ENCODE measurements at places on chromosomes 12 and 14.

DNA sequence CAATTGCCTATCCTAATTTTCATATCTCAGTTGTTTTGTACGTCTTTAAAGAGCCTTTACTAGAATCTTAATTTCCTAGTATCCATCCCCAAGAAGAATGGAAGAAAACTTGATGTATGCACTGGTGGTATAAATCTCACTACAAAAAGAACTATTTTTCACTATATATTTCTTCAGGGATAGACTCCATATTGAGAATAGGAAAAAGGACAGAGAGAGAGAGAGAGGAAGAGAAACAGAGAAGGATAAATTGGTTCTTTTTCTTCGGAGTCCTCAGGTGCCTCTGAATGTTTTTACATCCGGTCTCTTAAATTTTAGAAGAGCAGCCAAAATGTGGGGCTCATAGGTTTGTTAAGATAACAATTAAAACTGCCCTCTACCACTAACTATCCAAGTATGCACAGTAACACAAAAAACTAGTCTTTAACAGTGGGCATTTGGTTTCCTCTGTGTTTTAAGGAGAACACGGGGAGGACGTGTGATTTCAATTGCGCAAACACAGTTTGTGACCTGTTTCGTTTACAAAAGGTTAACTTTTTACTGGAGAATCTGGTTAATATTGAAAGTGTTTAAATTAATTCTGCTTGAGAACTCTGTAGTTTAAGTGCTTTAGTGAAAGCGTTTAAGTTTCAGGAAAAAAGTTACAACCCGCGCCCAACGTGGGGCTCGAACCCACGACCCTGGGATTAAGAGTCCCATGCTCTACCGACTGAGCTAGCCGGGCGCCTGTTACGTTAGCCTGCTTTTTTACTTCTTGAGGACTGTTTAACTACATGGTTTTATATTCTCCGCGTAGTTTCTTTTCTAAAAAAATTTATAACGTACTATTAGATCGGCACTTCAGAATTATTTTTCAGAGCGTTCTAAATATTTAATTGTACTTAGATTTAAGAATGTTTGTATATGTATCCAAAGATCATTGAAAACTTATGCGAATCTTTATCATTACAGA is 5.1 kb upstream of the PSMA3 start:
- peak; percentile 68 for DNase-seq

GRCh38 chr12:64714551-64714968 is 44.6 kb downstream of the GNS start:
- no peak for DNase-seq

- DNase-seq = no peak
Observed at GRCh38 chr14:42228611-42229010, 621.9 kb downstream of the LRFN5 start.

- DNase-seq = peak; percentile 79
Observed at GRCh38 chr12:95548539-95549391, 2.5 kb downstream of the USP44 start.

- no peak for DNase-seq
Observed at GRCh38 chr12:74722709-74723108, 185.1 kb downstream of the ATXN7L3B start.

- no peak for DNase-seq
Observed at GRCh38 chr14:105882626-105883025, 356.2 kb downstream of the TMEM121 start.

DNA sequence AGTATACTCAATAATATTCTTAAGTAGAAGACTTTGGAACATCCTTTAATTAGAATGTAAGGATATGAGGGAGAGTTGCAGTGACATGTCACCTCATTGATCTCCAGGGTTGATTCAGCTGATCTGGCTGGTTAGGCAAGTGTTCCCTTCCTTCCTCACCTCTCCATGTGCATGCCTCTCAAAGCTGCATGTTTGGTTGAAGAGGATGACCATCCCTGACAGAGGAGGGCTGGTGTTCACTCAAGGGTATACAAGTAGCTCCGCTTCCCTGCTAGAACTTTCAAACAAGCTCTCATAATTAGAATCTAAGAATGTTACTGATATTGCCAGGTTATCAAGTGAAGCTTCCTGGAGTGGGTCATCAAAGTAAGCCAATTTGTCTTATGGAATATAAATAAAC is 341.1 kb upstream of the FLRT2 start:
- DNase-seq = no peak

GRCh38 chr12:68240079-68240478 is 13.3 kb downstream of the IL22 start:
- DNase-seq = no peak

GRCh38 chr14:51607711-51608110 is 44.0 kb upstream of the FRMD6 start:
- DNase-seq = no peak

DNA sequence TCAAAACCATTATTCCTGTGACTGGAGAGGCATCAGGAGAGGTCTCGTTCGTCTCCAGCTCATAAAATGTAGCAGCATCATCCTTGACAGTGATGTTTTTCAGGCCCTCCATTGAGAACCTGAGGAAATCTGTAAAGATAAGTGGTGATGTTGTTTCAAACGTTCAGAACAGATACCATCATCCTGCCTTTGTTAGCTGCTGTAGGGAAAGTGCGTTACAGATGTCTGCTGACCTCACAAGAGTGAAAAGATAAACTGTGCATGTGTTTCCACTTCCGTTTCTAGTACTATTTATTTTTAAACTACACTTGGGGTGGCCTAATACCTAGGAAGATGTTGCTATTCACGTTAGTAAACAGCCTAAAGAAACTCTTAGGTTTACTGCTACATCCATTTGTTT is 28.4 kb downstream of the BCL2L14 start:
- no peak for DNase-seq

- no peak for DNase-seq
Observed at GRCh38 chr12:73181244-73181643, 909.1 kb downstream of the TRHDE start.

GRCh38 chr14:86912709-86913108 is 1080.3 kb downstream of the GALC start:
- no peak for DNase-seq

DNA sequence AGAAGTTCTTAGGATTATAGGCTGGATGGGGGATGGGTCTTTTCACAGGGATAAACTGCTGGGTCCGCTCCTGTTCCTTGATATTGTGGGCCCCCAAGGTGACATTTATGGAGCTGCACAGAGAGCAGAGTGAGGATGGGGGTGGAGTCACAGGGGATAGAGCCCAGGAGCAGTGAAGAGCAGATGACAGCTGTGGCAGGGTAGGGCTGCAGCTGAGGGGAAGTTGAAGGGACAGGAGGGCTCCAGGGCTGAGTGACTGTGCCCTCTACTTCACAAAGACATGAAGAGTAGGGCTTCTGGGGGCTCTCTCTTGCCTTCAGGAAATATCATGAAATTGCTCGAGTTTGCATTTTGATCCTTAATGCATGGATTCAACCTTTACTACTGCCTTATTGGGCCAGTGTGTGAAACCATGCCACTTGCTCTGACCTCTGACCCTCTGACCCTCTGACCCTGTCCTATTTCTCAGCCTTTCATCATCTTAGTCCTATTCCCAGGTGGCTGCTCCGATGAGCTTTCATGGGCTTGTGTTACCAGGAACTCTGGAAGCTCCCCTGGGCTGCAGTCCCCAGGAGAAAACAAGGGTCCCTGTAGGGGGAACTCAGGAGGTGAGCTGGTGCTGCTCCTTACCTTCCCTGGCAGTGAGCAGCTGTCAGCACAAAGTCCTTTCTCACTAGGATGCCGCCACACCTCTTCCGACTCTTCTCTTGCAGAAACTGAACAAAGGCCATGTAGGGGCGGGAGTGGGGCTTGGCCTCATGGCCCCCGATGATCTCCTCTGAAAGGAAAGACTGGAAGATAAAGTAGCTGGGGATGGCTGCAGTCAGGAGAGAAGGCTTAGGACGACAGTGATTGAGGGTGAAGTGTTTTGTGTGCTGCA is 1.6 kb downstream of the GZMH start:
- DNase-seq = no peak

DNA sequence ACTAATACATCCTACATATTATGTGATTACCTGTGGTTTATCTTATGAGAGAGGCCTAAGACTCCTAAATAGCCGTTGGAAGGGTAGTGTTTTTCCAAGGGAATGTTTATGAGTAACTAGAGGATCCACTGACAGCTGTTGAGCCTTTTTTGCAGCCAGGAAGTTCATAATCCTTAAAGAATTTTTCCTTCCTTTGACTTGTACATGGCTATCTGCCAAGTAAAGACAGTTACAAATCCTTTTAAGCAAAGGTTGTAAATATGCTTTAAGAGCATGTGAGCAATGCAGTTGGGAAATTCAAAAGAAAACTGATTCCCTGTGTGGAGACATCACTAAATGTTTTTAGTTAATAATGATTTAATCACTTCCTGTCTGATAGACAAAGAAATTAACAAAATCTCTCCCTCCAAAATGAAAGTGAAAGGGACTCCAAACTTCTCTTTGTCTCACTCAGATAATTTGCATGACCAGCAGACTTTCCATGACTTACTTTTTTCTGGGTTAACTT is 333.8 kb downstream of the PDZRN4 start:
- no peak for DNase-seq

DNA sequence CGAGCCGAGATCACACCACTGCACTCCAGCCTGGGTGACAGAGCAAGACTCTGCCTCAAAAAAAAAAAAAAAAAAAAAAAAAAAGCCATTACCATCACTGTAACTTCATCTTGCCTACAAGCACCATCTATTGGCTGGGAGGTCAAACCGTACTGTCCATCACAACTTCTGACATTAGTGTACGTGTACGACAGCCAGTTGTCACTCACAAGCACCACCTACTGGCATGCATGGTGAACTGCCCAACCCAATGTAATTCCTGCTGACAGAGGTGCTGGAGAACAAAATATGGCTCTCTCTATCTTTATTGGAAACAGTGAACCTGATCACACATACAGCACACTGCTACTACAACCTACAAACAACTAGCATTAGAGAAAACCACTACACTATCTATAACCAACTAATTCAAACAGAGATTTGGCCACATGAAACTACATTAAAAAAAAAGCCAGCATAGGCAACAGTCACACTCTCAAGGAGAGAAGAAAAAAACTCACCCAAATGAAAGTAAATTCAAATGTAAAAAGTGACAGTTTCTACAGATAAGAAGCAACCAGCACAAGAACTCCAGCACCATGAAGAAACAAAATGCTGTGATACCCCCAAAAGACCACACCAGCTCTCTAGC is 82.3 kb downstream of the PUS7L start:
- DNase-seq = no peak

DNA sequence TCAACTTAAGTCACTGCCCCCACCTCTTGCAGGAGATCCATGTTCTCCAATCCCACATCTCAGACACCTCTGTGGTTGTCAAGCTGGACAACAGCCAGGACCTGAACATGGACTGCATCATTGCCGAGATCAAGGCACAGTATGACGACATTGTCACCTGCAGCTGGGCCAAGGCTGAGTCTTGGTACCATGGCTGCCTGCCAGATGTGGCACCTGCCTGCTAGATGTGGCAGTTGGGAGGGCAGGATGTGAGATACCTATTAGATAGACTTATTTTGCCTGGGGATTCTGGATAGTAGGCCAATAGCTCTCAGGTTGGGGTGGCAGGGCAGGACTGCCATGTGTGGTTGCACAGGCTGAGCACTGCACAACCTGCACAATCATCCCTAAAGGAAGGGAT is 7.9 kb upstream of the KRT86 start:
- no peak for DNase-seq

- no peak for DNase-seq
Observed at GRCh38 chr14:79656056-79656455, 555.2 kb downstream of the DIO2 start.

DNA sequence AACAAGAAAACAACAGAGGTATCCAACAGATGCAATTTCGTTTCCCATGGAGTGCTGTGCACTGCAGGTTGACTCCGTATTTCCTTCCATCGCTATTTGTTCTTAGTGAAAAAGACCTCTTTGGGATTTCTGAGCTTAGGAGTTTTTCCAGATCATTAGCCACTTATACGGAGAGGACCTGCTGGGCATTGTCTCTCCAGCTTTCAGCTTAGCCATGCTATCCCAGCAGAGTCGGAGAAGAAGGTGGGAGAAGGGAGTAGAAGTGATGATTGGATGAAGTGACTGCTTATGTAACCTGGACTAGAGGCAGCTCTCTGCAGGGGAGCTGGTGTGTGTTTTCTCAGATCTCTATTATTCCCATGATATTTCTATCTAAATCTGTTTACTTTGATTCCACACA is 737.7 kb downstream of the DIO2 start:
- DNase-seq = no peak

- DNase-seq = peak; percentile 24
Observed at GRCh38 chr14:92352158-92352985, 29.4 kb downstream of the SLC24A4 start.

DNA sequence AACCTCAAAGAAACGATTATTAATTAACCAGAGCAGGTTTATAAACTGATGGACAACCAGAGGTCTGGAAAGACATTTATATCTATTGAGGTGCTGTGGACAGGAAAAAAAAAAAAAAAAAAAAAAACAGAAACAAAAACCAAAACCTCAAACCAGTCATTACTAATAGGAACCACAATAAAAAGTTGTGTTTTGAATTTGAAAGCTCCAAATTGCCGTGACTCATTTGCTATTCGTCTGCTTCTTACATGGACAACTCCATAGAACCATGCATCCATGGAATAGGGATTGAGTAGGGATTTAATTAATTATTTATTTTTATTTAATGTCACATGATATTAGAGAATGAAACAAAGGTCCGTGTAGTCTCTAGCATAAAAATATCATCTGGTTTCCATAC is 134.1 kb upstream of the SSTR1 start:
- no peak for DNase-seq

- no peak for DNase-seq
Observed at GRCh38 chr12:38141239-38141638, 175.3 kb upstream of the ALG10B start.

- no peak for DNase-seq
Observed at GRCh38 chr12:110550981-110551380, 32.1 kb downstream of the PPTC7 start.

DNA sequence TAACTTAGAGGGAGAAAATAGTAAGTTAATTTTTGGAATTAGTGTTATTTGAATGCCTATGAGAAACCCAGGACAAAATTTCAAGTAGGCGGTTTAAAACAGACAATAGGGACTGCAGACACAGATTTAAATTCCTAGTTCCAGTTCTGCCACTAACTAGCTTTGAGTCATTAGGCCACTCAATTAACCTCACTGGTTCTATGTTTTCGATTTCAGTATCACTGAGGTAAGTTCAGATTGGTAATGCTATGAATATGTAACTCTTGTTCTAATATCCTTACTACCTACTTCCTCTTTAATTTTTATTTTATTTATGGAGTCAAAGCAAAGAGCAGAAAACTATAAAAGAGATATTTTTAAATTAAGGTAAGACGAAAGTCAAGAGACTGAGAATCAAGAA is 52.6 kb downstream of the GALC start:
- DNase-seq = no peak

- DNase-seq = peak; percentile 24
Observed at GRCh38 chr14:21070083-21070609, at the start of gene ARHGEF40. TSS of gene ARHGEF40 (plus strand) at chr14:21070304. CDS start at chr14:21070397, 93 bp downstream.

DNA sequence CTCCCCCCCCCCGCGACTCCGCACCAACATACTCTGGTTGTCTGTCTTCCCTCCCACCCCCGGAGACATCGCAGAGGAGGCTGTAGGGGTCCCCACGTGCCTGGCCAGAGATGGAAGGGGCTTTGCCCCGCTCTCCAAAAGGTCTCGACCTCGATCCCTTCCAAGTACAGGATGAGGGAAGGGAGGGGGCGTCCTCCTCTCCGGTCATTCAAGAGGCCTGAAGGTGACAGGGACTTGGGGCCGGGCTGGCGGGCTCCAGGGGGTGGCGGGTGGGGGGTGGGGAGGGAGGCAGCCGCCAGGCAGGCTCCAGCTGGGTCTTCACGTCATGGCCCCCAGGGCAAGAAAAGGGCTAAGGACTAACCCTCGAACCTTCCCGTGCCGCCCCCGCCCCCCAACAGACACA is 15.1 kb downstream of the TBX3 start:
- DNase-seq = no peak

All from activated naive CD8-positive, alpha-beta T cell treated with anti-CD3 and anti-CD28 coated beads for 36 hours (primary cell).